Activated T-helper 1 cell treated with anti-CD3 and anti-CD28 coated beads, Interleukin-2, amount 50 U/mL, for 16 hours (primary cell): ENCODE measurements at places on chromosomes 2 and 18.

- DNase-seq = no peak
These were observed 20.9 kb downstream of the THNSL2 start for GRCh38 chr2:88190808-88191721.

DNA sequence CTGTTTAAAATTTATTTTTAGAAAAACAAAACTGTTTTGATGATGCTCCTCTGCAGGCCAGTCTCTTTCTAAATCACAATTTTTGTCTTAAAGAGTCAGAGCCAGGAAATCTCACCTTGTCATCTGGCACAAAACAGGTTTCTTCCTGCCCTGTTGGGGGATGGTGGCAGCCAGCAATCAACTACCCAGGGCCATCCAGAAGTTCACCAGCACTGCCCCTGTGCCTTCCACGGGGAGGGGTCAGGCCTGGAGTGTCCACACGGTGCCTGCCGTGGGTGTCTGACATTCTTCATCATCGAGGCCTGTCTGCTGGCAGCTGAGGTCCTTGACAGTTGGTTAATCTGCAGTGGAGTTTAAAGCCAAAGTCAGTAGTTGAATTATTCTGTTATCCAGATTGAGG lies 40.0 kb upstream of the BMP10 start:
- no peak for DNase-seq

DNA sequence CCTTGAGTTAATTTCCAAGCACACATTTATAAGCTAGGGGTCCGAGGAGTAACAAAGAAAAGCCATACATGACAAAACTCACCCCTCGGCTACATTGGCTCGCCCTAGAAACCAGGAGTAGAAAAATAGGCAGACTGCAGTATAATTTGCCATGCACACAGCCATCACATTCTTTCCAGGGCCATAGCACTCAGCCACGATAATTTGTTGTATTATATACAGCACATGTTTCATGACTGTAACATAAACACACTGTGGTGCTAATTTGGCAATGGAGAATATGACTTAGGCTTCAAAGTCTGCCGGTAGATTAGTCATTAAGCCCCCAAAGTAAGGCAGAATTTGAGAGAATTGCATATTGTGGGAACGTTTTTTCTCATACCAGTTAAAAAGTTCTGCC lies 254.9 kb downstream of the ZNF521 start:
- DNase-seq = no peak

DNA sequence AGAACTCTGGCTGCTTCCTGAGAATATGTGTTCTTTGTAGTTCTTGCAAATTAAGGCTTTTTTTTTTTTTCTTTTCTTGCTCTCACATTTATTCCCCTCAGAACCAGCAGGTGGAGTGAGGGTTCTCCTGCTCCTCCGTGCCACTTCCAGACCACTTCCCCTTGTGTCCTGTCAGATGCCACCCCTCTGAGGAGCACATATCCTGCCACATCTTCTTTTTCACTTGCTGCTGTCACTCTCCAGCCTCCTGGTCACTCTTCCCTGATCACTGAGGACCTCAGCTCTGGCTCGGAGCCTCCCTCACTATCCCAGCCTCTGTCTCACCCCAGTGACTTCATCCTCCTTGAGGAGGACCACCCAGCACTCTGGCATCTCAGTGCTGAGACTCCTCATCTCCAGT lies 100.5 kb downstream of the TACR1 start:
- DNase-seq = no peak

GRCh38 chr2:200662727-200663126 lies 76.9 kb downstream of the AOX1 start:
- no peak for DNase-seq

GRCh38 chr2:165725421-165725820 lies 68.6 kb downstream of the GALNT3 start:
- no peak for DNase-seq

DNA sequence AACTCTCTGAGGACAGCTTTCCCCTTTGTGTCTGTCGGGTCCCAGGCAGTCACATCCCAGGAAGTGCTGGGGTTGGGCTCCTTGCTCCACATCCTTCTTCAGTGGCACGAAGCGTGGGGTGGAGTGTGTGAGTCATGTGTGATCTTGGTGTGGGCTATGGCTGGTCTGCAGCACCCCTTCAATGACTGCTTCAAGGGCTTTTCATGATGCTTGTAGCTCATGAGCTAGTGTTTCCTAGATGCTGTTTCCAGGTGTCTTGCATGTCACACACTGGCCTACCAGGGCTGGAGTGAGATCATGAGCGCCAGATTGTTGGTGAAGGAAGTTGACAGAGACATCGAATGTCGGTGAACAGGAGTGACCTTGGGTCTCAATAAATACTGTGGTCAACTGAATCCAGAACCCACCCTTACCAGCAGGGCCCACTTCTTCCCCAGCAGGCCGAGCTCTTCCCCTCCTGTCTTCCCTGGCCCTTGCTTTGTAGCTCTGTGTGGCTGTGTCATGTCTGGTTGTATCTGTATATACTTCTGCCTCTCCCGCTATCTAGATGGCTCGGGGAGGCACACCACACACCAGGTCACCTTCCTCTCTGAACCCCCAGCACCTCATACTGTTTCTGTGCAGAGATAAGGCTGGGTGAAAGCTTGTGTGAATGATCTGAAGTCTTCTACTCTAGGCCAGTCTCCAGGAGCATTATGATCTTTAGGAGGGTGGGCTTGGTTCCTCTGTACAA lies 3.8 kb downstream of the C2orf92 start:
- DNase-seq = no peak

GRCh38 chr2:26002632-26003310 lies 20.5 kb upstream of the KIF3C start:
- no peak for DNase-seq

DNA sequence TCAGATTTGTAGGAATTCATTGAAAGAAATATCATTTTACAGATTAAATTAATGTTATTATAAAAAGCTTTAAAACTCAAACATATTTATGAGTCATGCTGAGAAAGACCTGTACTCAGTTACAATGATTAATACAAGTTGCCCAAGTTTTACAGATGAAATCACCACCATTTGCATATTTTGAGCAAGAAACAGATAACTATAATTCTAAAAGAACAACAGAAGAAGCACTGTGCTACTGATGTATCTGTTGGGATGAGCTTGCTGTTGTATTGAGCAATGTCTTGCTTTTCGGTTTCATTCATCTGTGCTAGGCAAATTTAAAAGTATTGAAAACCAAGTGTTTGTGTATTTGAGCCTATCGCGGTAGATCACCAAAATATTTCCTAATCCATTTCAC lies 1589.1 kb upstream of the ZEB2 start:
- DNase-seq = no peak

GRCh38 chr2:134785659-134786430 lies 52.6 kb upstream of the ACMSD start:
- no peak for DNase-seq

GRCh38 chr18:5144629-5145028 lies 52.4 kb downstream of the AKAIN1 start:
- no peak for DNase-seq
